ENCODE measurements at places on chromosomes 12 and 14.

GRCh38 chr12:32499048-32499447 lies 99.7 kb downstream of the FGD4 start:
- DNase-seq: no peak

DNA sequence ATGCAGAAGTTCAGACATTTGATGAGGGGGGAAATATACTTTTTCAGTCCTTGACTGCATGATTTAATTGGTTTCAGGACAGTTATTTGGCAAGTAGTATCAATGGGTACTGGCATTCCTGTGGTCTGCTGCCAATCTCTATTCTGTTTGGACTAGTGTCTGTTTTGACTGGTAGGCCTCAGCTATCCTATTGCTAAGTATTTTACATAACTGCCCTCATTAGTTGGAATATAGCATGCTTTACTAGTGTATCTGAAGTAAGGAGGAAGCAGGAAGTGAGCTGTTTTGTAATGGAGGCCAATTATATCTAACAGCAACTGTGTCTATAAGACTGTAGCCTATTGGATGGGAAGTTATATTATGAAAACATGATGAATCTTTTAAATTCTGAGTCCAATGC lies 104.3 kb downstream of the FLRT2 start:
- DNase-seq: no peak

GRCh38 chr12:32124637-32125036 lies 18.0 kb downstream of the BICD1 start:
- DNase-seq: no peak

GRCh38 chr12:80627782-80628181 lies 79.7 kb upstream of the MYF6 start:
- no peak for DNase-seq

GRCh38 chr12:106308611-106309010 lies 6.1 kb downstream of the TCP11L2 start:
- DNase-seq: no peak

GRCh38 chr12:131643631-131644452 lies 67.0 kb upstream of the SFSWAP start:
- DNase-seq: no peak

GRCh38 chr12:132444957-132445883 lies 44.7 kb upstream of the FBRSL1 start:
- DNase-seq: no peak

- DNase-seq: no peak
Measured at GRCh38 chr14:21231020-21231652, 38.1 kb downstream of the HNRNPC start.

- DNase-seq: no peak
Measured at GRCh38 chr12:92436856-92437255, 265.9 kb upstream of the PLEKHG7 start.

- no peak for DNase-seq
Measured at GRCh38 chr12:94994312-94994711, 9.2 kb downstream of the NDUFA12 start.

DNA sequence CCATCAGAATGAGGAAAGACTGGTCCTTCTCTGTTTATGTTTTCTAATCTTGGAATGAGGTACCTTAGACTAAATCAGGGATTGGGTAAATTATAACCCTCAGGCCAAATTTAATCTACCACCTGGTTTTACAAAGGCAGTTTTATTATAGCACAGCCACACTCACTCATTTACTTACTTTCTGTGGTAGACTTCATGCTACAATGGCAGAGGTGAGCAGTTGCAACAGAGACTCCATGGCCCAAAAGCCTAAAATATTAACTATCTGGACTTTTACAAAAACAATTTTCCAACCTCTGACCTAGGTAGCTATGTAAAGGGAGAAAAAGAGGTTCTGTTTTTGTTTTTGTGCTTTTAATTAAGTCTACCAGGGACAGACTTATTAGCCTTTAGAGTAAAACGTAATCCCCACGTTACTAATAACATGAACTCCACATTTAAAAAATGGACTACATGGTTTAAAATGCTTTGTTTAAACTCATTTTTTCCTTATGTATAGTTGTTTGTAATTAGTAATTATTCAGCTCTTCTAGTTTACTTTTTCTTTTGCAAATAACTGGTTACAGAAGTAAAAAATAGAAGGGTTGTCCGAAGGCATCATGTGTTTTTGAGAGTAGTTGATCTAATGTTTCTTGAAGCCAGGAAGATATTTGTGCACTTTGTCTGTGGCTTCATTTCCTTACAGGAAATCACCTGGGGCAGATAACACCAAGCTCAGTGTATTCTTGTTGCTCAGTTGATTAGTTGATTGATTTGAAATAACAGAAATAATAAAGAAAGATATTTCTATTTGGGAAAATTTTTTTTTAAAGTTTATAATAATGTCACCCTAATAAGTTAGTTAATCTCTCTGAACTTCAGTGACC lies 57.6 kb upstream of the ATP2B1 start:
- no peak for DNase-seq

GRCh38 chr12:1793426-1794210 lies 26.7 kb upstream of the LRTM2 start:
- no peak for DNase-seq

GRCh38 chr14:95233702-95234241 lies 76.4 kb upstream of the DICER1 start:
- DNase-seq: no peak

GRCh38 chr14:97280526-97280925 lies 483.3 kb downstream of the VRK1 start:
- DNase-seq: no peak

GRCh38 chr14:44414646-44415045 lies 92.4 kb downstream of the FSCB start:
- no peak for DNase-seq

GRCh38 chr12:100827901-100828520 lies 33.4 kb downstream of the ANO4 start:
- no peak for DNase-seq

DNA sequence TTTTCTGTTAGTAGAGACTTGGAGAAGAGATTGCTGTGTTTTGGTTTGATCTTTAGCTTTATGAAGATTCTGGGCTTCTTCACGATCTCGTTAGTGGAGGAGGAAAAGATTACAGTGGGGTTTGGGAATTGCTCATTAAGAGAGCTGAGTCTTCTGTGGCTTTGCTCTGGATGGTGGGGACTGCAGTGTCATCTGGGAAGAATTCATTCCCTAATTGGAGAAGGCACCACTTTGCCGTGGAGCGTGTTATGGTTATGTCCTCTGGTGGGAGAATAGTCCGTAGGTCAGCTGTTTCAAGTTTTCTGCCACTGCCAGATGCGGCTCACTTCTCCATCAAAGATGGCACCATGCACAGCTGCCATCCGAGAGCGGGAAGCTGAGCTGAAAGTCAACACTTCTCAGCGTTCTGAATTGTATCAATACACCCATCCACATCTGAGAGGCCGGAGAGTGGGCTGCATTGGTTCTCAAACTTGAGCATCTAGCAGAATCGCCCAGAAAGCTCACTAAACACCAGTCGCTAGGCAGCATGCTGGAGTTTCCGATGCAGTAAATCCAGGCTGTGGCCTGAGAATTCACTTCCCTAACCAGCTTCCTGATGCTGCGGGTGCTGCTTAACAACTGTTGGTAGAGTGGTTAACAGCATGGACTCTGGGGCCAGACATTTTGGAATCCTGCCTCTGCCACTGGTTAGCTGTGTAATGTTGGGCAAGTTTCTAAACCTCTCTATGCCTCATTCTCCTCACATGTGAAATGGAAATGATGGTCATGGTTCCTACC lies 117.8 kb downstream of the PLXNC1 start:
- no peak for DNase-seq

DNA sequence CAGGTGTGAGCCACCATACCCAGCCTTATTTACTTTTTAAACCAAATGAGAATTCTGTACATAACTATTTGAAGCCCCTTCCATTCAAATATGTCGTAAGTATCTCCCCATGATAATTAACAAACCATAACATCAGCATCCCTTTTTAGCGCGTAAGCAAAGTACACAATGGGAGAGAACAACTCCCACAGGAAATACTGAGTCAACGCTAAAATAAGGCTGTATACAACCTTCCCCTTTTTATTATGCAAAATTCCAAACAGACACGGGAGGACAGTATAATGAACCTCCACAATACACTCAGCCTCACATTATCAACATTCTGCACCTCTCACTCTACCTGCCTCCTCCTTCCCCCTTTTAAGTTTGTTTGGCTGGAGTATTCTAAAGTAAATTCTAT lies 73.5 kb downstream of the CCDC88C start:
- DNase-seq: no peak

All from cortex of kidney (tissue), 1 donor.